Astrocyte of the spinal cord (primary cell): ENCODE measurements at places on chromosomes 7 and 10.

DNA sequence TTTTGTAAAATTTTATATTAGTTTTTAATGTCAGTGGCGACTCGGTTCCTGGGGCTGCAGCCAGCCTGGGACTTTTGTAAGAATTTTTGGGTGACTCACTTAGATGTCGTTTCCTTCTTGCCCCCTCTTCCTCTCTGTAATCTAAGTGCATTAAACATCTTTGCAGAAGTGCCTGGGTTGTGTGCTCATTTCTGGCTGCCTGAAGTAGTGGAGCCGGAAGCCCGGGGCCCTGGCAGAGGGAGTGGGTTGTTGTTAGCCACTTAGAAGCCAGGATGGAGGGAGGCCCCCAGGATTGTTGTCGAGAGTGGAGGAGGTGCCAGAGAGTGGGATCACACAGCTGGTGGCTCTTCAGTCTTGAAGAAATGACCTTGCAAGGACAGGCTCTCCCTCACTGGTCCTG lies 11.0 kb upstream of the TRIM8 start:
- peak; percentile 49 for DNase-seq

DNA sequence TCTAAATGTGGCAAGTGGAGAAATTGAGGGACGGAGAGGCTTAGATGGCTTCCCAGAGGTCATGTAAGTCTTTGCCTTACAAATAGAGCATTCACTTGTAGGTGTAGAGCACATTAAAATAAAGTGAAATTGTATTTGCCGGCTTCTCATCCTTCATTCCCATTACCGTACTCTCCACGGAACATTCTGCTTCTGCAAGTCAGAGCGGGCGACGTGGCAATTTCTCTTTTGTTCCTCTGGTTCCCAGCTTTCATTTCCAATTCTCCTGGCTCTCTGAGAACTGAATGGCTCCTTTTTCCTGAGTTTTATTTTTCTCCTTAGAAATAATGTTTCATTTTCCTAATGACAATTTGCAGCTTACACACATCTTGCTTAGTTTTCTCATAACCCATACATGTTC lies 51.3 kb upstream of the PFKP start:
- no peak for DNase-seq

- no peak for DNase-seq
These were observed 240.2 kb upstream of the NPSR1 start for GRCh38 chr7:34417781-34418180.

GRCh38 chr10:88565072-88565471 lies 18.0 kb downstream of the RNLS start:
- DNase-seq = peak; percentile 56

DNA sequence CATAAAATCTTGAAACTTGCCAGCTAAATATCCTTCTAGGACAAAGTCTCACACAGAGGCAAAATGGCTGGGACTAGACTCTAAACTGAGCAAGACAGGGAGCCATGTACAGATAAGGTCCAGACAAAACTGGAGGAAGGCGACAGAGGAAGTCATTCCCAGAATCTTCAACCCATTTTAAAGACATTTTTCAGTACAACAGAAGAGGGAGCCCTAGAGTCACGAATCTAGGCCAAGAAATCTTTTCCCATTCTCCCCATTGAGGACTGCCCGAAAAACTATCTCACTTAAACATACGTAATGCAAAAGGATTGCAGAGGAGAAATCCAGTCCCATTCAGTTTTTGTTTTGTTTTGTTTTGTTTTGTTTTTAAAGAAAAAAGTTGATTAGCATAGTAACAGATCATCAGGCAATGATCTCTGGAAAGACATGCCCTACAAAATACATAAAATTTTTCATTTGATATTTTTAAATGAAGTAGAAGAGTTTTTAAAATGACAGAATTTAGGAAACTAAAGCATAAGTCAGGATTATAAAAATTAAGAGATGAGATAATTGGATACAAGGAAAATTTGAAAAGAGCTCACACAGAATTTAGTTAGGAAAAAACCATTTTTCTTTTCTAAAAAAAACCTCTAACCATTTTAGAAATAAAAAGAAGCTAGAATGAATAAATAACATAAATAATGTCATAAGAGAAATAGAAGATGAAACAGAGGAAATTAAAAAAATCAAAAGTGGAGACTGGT lies 16.9 kb upstream of the PRF1 start:
- DNase-seq = peak; percentile 36
